ENCODE measurements at places on chromosomes 6 and 20.

- no peak for DNase-seq
Measured at GRCh38 chr6:125656287-125656870, 93.1 kb upstream of the HEY2 start.

DNA sequence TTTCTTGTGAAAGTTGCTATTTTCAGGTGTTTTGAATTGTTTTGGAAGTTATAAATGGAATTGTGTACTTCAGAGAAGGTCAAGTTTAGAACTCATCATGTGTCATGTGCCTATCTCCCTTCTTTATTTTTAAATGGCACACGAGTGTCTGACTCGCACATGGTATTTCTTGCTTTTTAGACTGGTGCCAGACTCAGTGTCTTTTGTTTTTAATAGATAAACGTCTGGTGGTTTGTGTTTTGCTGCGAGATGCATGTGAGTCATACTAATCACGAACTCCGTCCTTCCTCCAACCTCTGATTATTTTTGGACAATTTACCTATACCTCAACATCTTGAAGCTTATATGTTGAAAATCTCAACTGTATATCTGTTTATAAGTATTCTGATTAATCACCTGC, 292.1 kb downstream of the CDKAL1 start:
- no peak for DNase-seq

- no peak for DNase-seq
Measured at GRCh38 chr6:5942591-5942990, 64.1 kb downstream of the NRN1 start.

- no peak for DNase-seq
Measured at GRCh38 chr6:1487239-1487638, 97.9 kb downstream of the FOXF2 start.

DNA sequence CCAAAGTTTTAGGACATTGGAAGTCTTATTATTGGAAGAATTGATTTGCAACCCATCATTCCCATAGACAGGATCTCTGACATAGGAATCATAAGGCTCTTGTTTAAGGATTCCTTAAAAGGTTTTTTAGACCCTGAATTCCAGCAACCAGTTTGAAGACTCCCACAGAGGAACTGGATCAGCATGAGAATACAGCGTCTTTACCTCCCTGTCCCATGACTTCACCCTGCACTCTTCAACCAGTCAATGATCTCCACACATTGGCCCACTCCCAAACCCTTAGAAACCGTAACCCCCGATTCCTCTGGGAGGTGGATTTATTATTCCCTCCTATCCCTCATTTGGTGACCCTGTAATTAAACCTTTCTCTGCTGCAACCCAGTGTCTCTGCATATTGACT, 150.7 kb upstream of the PLCB4 start:
- no peak for DNase-seq

DNA sequence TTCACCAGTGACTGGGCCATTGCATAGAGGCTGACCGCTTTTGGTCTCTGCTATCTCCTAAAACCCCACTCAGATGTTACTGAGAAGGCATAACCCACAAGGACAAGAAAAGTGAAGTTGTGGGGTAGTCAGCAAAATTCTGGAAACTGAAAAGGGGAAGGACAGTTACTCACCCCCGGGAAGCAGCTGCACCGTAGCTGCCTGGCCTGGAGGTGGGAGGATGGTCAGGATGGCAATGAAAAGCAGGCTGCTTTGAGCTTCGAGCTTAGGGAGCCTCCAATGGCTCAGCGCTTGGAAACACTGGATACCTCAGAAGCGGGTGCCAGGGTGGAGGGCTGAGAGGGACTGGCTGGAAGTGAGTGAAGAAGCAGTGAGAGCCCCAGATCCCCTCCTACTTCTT, 56.0 kb downstream of the KCNK5 start:
- no peak for DNase-seq

GRCh38 chr6:113442040-113442439, 415.1 kb upstream of the MARCKS start:
- DNase-seq, result no peak

Measured in NCI-H446 treated with DMSO at 0.1 percent for 48 hours (cell line).